NCI-H1105 treated with DMSO at 0.1 percent for 48 hours (cell line): ENCODE measurements at places on chromosomes 16 and 17.

- peak; percentile 33 for DNase-seq
Observed at GRCh38 chr17:80104321-80104955, 3.1 kb downstream of the GAA start.

DNA sequence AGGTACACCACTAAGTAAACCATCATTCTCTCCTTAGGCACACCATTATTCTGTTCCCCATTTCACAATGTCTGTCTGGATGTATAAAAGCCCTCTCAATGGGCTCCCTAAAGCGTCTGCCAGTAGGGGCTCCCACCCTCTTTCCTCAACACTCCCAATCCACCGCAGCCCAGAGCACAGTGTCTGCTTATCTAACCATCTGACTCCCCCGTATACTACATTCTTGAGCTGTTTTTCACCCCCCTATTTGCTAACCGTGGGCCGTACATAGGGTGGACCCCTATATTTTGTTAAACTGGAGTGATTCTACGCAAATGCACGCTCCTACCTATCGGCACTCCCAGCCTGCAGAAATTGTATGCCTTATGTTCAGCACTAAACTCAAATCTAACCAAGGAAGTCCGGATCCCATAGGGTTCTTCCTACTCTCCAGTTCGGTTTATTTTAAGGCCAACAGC, 685 bp upstream of the PSMD3 start:
- peak; percentile 53 for DNase-seq

DNA sequence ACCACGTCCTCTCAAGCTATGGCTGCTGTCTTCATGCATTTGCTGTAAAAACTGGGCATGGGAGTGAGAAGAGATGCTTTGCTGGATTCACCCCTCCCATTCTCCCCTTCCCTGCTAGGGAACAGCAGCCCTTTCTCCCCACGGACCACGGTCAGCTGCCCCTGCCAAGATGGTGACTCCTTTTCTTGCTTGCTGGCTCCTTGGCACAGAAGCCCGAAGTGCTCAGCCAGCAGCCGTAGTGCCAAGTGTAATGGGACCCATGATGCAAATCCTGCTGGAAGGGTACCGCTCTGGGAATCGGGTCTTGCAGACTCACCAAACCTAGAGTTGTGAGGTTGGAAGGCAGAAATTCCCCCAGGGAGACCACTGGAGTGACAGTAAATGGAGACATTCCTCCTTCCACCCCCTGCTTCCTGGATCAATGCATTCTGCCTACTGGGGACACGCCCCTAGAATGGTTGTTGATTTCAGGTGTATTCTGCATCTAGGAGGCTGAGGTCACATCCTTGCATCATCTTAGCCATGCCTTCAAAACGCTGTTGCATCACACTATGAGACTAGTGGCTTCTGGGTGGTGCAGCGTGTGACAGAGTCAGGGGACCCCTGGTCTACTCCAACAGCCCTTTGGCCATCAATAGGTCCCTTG, 63.0 kb upstream of the CBX4 start:
- no peak for DNase-seq

GRCh38 chr16:18966791-18967190, 16.9 kb upstream of the TMC7 start:
- DNase-seq = no peak

GRCh38 chr16:81641395-81642106, 137.5 kb upstream of the PLCG2 start:
- DNase-seq = peak; percentile 84

DNA sequence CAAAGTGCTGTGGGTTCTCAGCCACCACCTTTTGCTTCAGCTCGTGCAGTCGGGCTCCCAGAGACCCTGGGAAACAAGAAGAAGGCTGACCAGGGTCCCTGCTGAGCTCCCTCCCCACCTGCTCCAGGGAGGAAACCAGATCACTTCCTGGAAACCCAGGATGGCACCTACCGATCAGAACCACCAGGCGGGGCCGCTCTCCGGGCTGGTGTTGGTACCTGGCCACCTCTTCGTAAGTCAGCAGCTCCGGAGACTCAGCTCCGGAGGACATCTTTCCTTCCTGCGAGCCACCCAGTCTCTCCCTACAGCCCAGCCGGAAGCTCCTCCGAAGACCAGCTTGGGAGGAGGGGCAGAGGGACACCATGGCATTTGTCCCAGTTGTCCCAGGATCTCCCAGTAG, 18.9 kb downstream of the MPP3 start:
- DNase-seq = no peak

DNA sequence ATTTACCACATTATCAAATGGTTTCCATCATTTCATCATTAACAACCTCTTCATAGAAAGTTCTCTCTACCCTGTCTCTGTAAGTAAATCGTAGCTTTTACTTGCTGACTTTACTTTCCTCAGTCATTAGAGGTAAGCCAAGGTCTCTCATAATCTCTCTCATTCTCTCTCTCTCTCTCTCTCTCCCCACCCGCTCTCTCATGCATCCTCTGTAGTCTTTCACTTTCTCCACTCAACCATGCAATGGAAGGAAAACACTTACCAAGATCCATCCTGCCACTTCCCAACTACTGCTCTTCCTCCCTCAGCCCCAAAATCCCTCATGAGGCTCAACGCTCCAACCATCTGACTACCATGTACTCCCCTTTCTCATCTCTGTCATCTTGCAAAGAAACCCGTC, 6.1 kb downstream of the CEP112 start:
- DNase-seq = no peak

DNA sequence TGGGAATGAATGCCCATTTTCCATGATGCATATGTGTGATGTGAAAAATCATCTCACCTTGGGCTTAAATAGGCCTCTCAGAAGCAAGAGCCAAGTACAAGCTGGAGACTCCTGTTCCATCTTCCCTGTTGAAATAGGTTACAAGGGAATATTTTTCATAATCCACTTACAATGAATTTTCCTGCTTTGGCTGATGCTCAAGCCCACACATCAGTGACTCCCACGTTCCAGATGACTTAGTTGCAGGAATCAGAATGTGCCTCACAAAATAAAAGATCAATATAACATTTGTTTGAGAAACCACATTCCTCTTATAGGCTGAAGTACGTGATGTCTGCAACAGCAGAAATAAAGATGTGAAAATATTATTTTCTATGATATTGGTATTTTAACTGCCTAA, 24.1 kb downstream of the ANKFN1 start:
- DNase-seq = no peak

DNA sequence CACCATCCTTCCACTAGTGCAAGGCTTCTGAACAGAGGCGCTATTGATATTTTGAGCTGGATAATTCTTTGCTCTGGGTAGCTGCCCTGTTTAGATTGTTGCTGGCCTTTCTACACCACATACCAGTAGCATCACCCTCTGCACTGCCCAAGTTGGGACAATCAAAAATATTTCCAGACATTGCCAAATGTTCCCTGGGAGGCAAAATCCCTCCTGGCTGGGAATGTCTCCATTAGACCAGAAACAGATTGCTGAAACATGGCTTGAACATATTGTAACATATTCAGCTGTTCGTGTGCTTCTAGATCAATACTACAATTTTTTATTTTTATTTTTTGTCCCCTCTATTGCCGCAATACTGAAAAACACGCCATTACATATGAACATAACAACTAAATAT, 174.6 kb downstream of the ABCA8 start:
- no peak for DNase-seq

DNA sequence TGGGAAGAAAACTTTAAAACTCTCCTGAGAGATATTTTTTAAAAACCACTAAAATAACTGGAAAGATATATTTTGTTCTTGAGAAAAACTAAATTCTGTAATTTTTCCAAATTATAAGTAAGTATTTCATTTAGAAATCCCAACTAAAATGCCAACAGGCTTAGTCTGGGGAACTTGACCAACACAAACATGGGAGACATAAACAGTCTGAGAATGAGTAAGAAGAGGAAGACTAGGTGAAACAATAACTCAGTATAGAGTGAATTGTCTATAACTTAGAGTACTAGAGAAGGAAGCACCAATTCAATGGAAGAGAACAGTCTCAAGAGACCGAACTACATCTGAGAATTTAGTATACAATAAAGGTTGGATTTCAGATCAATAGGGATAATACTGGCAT, 2.9 kb downstream of the CMTM1 start:
- no peak for DNase-seq

GRCh38 chr16:57892041-57892440, 78.9 kb downstream of the CNGB1 start:
- no peak for DNase-seq

DNA sequence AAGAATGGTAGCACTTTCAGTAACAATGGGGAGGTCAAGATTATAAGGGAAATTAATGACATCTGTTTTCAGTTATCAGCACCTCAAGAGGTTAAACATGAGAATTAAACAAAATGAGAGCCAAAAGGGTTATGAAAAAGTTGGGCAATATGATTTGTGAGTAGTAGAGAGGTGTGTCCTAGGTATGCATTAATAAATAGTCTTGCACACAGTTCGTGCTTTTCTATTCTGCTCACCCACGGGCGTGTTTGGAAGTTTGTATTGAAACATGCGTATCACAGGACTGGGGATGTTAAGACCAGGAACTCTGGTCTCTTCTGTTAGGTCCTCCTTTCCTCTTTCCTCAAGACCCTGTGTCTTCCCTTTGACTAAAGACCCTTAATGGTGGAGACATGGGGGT, 6.0 kb downstream of the BPTF start:
- DNase-seq = no peak

- no peak for DNase-seq
Observed at GRCh38 chr16:84268291-84269040, 26.2 kb upstream of the WFDC1 start.

- no peak for DNase-seq
Observed at GRCh38 chr16:74898659-74899058, 86.3 kb downstream of the WDR59 start.

- DNase-seq = peak; percentile 11
Observed at GRCh38 chr17:28612936-28613872, 781 bp downstream of the RSKR start.

DNA sequence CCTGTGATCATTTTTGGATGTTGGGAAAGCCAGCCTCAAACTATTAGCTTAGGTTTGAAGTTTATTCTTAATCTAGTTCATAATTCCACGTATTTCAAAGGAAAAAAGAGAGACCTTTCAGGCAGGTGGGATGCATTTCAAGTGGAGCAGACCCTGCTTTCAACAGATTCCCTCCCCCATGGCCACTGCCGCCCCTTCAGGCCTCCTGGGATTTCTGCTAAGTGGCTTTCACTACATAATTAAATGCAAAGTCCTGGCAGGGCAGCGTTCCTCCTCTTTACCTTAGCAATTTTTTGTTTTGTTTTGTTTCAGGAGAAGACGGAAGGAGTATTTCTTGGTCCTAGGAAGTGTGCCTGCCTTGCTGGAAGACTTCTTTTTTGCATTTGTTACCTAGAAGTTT, 36.6 kb downstream of the MAF start:
- DNase-seq = no peak

GRCh38 chr17:19457830-19458271, 46.8 kb downstream of the RNF112 start:
- no peak for DNase-seq

- no peak for DNase-seq
Observed at GRCh38 chr16:20803561-20804214, 2.6 kb downstream of the ERI2 start.

GRCh38 chr16:22202261-22202637, 3.8 kb upstream of the EEF2K start:
- no peak for DNase-seq

GRCh38 chr16:31129568-31130335, 5.8 kb downstream of the PRSS8 start:
- DNase-seq = no peak
